ENCODE measurements at places on chromosomes 4 and X. TPM values are rescaled to one million over a fixed set of nuclear protein-coding genes. Genes with fewer than 3 reads are reported as not detected.

DNA sequence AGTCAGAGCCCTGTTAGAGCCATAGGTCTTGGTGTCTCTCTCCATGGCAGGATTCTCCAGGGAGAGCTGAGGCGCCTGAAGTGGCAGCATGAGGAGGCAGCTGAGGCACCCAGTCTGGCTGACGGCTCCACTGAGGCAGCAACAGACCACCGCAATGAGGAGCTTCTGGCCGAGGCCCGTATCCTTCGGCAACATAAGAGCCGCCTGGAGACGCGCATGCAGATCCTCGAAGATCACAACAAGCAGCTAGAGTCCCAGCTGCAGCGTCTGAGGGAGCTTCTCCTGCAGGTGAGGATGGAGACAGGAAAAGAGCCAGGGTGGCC is 32.9 kb downstream of the TAF7L start:
- H3K36me3 ChIP-seq, result no peaks in the 10 kb centered on the region
- no peaks in the 10 kb centered on the region for H3K27me3 ChIP-seq
- no peaks in the 10 kb centered on the region for H3K4me1 ChIP-seq
- H3K4me3 ChIP-seq, result no peak overlapping the region

GRCh38 chr4:53477038-53477565 is 99.7 kb downstream of the FIP1L1 start:
- peak; percentile 26 for DNase-seq
- H3K27ac ChIP-seq, result no peak overlapping the region
- H3K4me3 ChIP-seq, result no peak overlapping the region
- peaks cover 16% of the 10 kb centered on the region for H3K4me1 ChIP-seq
- no peaks in the 10 kb centered on the region for H3K36me3 ChIP-seq

- H3K27me3 ChIP-seq, result no peaks in the 10 kb centered on the region
- H3K4me1 ChIP-seq, result no peaks in the 10 kb centered on the region
- DNase-seq, result no peak
- peak overlapping the region; percentile 68 for H3K4me3 ChIP-seq
These were observed 552 bp downstream of the IKBKG start for GRCh38 chrX:154548028-154548316.

- H3K27ac ChIP-seq, result no peak overlapping the region
- no peaks in the 10 kb centered on the region for H3K4me1 ChIP-seq
- H3K4me3 ChIP-seq, result no peak overlapping the region
- H3K36me3 ChIP-seq, result peaks cover 3% of the 10 kb centered on the region
- no peaks in the 10 kb centered on the region for H3K27me3 ChIP-seq
- DNase-seq, result no peak
These were observed 5.7 kb upstream of the CASP6 start for GRCh38 chr4:109708990-109709389.

RNF150 gene
- total RNA-seq, result 1.4 TPM

TAF7L gene
- total RNA-seq, result not detected

SMIM10 gene
- not detected for total RNA-seq

Measured in neural progenitor cell (in vitro differentiated cells).